ENCODE measurements at places on chromosomes 16 and 17.

DNA sequence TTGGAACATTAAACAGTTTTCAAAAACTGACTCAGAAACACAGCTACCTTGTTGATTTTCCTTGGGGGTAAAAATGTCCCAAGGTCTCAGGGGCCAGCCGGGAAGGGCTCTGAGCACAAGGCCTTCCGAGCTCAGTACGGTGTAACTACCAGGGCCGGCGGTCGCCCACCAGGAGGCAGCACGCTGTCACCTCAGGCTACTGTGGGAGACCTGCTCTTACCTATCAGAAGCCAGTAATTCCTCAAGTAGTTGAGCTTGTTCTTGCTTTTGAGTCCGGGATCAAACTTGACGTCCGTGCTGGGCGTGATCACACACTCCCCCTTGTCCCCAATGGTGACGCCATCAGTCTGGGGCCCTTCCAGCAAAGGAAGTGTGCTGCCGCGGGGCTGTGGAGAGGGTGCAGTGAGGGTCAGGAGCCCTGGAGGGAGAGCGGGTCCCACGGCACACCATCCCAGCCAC, 43.4 kb upstream of the ICAM2 start:
- DNase-seq, result no peak

DNA sequence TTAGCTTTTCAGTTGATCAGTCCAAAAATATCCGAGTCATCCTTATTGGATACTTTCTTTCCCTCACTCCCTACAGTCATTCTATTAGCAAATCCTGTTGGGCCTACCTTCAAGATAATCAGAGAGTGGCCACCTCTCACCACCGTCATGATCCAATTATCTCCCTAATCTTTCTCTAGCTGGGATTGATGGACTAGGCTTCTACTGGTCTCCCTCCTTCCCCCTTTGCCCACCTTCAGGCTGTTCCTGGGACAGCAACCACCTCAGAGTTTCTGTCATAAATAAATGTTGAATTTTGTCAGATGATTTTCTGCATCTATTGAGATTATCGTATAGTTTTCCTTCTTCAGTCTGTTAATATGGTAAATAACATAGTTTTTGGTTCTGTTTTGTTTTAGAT, 16.2 kb upstream of the RHBDL3 start:
- DNase-seq, result no peak

DNA sequence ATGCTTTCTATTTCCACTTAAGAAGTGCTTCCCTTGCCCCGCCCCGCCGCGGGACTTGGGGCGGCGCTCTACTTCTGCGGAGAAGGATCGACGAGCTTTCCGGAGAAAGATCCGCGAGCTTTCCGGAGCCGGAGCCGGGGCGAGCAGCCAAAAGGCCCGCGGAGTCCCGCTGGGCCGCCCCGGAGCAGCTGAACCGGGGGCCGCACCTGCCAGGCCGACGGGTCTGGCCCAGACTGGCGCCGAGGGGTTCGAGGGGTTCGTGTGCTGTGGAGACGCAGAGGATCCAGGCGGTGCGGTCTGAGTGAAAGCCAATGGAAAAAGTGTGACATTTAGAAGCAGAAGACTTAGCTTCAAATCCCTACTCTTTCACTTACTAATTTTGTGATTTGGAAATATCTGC, 50.8 kb downstream of the TBC1D26 start:
- no peak for DNase-seq

- DNase-seq, result no peak
Measured at GRCh38 chr17:8420041-8420934, 15.4 kb upstream of the NDEL1 start.

- DNase-seq, result no peak
Measured at GRCh38 chr17:60087882-60088669, 9.4 kb upstream of the HEATR6 start.

GRCh38 chr16:78094166-78094565, 5.3 kb upstream of the WWOX start:
- no peak for DNase-seq

GRCh38 chr17:32276171-32276601, 10.6 kb downstream of the RHBDL3 start:
- DNase-seq, result no peak

- DNase-seq, result no peak
Measured at GRCh38 chr16:11175787-11176341, 80.1 kb downstream of the SOCS1 start.

- DNase-seq, result no peak
Measured at GRCh38 chr16:65119901-65120401, 1.9 kb downstream of the CDH11 start.

DNA sequence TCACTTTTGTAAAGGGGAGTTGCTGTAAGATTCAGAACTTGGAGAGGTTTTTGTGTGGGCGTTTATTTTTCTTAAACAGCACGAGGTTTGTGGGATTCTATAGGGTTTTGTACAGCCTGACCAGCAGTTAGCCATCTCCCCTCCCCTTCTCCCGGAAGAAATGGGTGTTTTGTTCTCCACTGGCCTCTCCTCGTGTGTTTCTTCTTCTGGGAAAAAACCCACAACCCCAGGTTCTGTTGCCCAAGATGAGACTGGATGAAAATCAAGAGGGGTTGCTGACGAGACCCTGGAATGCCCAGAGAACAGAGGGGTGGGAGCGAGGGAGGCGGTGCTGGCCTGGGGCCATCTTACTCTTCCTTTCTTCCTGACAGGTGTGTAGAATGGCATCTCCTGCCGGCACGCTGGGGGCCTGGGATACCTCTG, 186.1 kb downstream of the MSI2 start:
- DNase-seq, result no peak

- DNase-seq, result no peak
Measured at GRCh38 chr17:67487506-67487905, 110.4 kb downstream of the PITPNC1 start.

DNA sequence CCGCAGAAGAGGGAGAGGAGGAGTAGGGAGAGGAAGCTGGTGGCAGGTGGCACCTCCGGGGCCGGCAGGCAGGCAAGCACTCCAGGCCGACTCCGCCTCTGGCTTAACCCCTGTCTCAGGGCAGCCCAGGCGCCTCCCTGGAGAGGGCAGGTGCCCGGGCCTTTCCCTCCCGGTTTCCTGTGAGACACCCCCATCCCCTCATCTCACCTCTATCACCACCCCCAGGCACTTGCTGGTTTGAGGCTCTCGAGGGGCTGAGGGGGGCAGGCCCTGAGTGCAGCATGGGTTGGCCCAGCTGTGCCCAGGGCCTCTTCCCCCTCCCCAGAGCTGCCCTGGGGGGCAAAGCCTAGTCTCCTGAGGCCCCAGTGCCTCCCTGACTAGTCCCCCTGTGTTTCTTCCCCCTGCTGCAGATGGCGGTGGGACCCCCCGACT, 6.0 kb downstream of the DOC2A start:
- no peak for DNase-seq

- no peak for DNase-seq
Measured at GRCh38 chr17:36859003-36859300, 78.3 kb upstream of the LHX1 start.

- no peak for DNase-seq
Measured at GRCh38 chr16:51405361-51405760, 254.3 kb upstream of the SALL1 start.

GRCh38 chr16:67608364-67608763, 36.6 kb upstream of the CARMIL2 start:
- no peak for DNase-seq

- DNase-seq, result no peak
Measured at GRCh38 chr16:55671206-55671973, 15.6 kb downstream of the SLC6A2 start.

DNA sequence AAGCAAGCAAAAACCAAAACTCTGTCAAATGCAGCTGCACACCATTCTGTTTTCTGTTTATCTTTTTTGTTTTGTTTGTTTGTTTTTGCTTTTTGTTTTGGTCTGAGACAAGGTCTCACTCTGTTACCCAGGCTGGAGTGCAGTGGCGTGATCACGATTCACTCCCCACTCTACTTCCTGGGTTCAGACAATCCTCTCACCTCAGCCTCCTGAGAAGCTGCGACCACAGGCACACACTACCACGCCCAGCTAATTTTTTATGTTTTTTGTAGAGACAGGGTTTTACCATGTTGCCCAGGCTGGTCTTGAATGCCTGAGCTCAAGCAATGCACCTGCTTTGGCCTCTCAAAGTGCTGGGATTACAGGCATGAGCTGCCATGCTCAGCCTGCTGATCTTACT, 19.3 kb upstream of the SLFN13 start:
- DNase-seq, result no peak

DNA sequence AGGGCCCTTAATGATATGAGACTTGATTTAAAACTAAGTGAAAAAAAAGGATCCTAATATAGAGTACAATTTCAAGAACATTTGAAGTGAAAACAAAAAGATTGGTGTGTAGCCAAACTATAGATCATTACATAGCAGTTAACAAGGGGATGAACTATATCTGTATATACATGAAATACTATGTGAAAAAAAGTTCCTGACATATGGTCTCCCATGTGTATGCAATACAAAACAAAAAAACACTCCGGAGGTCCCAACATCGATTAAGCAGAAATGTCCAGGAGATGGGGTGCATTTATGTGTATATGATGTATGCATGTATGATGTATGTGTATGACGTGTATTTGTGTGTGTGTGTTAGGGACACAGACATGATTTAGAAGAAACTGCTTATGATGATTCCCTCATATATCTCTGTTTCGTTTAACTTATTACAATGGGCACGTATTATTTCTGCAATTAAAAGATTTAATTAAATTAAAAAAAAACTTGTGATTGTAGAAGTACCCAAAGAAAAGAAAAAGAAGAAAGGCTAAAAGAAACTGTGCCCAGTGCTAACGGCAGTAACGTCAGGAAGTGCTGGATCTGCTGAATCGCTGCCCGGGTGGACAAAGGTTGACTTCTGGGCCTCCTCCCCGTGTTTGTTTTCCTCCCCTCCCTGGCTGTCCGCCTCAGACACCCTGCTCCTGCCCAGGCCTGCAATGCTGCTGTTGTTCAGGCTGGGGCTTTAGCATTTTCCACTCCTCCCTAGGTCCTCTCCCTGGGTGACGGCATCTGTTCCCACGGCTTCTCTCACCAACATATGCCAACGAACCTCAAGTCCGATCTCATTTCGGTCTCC, 36.9 kb downstream of the TBX4 start:
- no peak for DNase-seq

DNA sequence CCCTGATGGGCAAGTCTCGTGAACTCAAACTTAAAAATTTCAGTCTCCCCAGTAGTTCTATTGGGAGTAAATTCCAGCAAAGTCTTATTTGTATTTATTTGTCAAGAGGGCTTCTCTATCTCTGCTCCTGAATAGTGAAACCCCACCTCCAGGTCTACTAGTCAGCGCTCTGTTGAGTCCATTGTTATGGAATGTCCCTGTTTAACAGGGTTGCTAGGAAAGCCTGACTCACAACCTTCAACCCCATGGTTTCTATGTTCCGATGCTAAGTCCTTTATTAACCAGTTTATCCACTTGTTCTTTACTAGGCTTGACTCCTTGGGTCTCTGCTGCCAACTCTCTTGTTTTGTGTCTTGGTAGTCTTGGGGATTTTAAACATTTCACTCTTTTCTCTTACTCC, 250.7 kb upstream of the MYOCD start:
- no peak for DNase-seq

DNA sequence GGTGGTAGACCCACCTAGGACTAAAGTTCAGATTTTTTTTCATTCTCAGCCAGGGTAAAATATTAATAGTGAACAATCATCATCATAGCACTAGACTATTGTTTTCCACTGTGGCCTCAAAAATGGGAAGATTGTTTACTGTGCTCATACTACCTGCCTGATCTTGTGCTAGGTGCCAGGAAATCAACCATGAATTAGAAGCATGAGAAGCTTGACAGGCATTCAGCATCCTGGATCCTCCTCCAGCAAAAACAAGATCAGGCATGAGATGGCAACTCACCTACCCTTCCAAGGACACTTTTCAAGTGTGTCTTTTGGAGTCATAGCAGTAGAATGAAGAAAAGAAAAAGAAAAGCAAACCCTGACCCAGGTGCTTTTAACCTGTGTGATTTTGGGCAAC, 174.2 kb downstream of the CYLD start:
- DNase-seq, result no peak

DNA sequence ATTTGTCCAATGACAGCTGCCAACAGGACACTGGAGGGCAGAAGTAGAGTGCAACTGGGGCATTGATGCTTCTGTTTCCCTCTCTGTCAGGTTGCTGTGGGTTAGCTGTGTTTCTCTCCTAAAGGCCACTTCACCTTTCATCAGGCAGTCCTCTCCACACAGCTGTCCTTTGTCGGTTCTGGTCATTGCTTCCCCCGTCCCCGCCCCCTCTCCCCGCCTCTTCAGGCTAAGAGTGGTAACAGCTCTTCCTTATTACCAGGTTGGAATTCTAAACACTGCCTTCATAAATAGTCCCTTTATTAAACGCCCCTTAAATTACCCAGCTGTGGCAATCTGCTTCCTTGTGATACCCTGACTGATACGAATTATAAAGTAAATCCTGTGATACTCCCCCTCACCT, 31.8 kb upstream of the NSRP1 start:
- no peak for DNase-seq

DNA sequence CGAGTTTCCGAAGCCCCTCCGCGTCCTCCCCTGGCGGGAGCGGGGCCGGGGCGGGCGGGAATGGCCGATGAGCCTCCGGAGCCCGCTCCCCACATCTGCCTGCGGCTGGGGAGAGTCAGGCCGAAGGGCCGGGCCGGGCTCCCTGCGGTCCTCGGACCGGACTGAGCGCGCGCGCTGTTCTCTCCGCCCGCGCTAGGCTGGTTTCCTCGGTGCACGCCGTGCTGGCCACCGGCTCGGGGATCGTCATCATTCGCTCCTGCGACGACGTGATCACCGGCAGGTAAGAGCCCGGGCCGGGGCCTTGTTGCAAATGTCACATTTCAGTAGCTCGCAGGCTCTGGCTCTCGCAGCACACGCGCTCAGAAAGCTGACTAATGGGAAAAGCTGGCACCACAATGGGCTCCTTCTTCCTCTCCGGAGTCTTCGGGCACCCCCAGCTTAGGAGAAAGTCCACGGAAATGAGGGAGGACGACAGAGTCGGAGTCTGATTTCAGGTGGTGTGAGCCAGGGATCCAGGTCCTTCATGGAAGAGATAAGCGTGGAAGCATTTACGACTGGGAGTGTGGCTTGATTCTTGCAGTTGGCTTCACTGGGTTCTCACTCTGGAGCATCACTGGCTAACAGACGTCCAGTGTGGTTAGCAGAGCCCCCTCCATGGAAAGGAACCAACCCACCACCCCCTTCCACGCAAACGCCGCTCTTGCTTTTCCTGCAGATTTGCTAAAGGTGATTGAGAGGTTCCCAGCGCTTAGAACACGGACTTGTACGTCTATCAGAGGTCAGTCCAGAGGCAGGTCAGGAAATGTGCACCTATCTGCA, 715 bp downstream of the TLCD3A start:
- DNase-seq, result no peak

All from stimulated activated CD8-positive, alpha-beta memory T cell treated with anti-CD3 and anti-CD28 coated beads, Interleukin-7, amount 100 ng/mL, for 24 hours (primary cell).